NCI-H2029 treated with DMSO at 0.1 percent for 48 hours (cell line): ENCODE measurements at places on chromosomes 5 and 9.

GRCh38 chr5:98428806-98429205 lies 344.7 kb upstream of the RGMB start:
- DNase-seq = no peak

DNA sequence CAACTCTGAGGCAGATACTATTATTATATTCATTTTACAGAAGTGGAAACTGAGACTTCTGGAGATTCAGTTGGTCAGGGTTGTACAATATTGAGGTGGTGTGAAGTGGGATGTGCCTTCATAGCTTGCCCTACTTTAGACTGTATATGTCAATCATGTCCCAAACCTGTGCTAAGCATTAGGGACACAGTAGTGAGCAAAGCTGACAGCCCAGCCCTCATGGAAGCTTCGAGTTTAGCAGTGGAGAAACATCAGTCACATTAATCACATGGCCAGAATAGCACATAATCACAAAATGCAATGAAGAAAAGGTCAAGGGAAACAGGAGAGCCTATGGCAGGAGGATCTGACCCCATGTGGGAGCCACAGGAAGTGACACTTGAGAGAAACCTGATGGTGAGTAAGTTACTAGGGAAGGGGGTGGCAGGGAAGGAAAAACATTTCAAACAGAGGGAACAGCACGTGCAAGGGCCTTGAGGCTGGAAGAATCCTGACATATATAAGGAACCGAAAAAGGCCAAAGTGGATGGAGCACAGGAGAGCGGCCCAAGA lies 20.5 kb upstream of the RALGPS1 start:
- no peak for DNase-seq

DNA sequence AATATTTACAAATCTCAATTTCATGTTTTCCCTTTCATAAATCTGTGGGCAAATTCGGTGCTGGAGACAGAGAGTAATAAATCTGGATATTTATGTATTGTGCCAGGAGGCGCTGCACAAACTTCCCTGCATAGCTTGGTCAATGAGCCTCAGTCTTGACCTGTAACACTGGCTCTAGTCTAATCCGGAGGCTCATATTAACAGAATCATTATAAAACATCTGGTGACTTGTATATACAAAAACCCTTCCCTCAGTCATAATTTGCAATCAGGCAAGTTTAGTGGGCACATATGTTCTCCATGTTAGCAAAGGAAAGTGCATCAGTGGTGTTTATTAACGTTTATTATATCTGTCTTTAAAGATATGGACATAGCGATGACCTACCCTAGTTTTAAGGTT lies 104.0 kb upstream of the BNC2 start:
- no peak for DNase-seq

- DNase-seq = peak; percentile 34
These were observed 26.0 kb downstream of the TPD52L3 start for GRCh38 chr9:6354072-6354686.

DNA sequence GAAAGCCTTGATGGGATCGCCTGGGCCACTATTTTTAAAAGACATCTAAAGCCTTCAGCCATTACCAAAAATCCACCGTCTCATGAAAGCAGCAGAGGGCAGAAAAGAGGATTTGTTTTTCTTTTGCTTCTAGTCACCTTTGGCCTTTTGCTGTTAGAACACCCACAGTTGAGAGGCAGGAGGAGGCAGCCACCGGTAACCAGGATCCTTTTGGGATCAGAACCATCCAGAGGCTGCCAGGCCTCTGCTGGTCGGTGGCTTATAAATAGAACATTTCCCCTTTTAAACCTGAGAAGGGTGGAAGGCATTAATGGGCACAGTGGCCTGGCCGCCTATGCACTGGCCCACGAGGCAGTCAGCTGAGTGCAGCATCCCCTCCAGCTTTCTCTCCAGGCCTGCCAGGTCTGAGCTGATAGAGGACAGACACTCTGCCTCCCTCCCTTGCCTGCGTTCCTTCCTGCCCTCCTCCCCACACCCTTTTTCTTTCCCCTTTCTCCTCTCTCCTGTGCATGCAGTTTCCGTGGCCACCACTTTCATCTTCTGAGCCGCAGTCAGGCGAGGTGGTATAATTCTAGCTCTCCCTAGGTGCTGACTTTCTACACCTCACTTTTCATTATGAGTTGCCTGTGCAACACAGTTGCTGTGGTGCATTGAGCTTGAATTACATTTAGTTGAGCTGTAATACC lies 253.4 kb downstream of the ARHGAP26 start:
- DNase-seq = no peak
